ENCODE measurements at places on chromosomes 3 and 15.
A peak's percentile ranks its signal among the peaks of the same experiment; 100 is the strongest.

DNA sequence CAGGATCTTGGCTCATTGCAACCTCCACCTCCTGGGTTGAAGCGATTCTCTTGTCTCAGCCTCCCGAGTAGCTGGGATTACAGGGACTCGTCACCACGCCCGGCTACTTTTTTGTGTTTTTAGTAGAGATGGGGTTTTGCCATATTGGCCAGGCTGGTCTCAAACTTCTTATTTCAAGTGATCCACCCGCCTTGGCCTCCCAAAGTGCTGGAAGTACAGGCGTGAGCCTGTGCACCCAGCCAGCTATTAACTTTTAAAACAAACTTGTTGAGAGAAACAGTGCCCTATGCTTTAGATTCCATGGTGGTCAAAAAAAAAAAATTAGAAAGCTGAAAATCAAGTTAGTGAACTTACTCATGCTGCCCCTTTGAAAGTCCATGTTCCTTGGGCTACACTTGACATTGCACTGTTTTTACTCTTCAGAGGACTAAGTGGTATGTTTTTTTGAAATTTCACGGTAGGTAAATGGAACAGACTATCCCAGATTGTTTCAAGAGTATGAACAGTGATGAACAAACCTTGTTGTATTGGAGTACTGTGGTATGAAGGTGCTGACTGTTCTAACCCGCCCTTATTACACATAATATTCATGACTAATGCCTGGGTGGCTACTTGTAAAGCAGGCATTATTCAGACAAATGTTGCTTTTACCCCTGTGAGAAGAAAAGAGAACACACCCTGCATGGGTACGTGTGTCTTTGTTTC is 206.9 kb downstream of the KLHL25 start:
- DNase-seq = no peak

DNA sequence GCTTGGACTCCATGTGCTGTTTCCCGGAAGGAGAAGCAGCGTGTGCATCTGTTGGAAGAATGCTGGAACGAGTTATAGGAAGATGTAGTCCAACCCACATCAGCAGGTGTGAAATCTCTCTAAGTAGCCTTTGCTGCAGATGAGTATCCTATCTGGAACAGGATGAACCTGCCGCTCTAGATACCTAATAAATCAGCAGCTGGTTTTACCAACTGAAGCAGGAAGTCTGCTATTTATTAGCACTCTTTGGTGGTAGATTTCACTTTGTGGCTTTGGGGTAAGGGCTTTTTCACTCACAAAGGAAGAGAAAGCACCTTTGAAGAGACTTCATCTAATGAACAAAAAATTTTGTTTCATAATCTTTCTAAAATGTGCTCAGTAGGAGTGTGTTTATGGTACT is 66.4 kb downstream of the DCUN1D1 start:
- DNase-seq = peak; percentile 29

- no peak for DNase-seq
These were observed 349.8 kb upstream of the TPRG1 start for GRCh38 chr3:188822004-188822403.

DNA sequence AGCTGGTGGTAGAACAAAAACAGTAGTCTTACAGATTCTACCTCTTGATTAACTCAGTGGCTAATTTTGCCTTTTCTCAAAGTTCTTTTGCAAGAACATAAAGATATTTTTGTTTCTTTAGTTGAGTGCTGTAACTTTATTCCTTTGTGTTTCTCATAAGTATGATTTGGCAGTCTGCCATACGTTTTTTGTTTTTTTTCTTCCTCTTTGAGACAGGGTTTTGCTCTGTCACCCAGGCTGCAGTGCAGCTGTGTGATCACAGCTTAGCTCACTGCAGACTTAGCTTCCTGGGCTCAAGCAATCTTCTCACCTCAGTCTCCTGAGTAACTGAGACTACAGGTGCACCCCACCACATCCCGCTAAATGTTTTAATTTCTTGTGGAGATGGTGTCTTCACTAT is 22.4 kb downstream of the B3GNT5 start:
- no peak for DNase-seq

GRCh38 chr3:127478922-127479321 is 111.6 kb downstream of the TPRA1 start:
- no peak for DNase-seq

DNA sequence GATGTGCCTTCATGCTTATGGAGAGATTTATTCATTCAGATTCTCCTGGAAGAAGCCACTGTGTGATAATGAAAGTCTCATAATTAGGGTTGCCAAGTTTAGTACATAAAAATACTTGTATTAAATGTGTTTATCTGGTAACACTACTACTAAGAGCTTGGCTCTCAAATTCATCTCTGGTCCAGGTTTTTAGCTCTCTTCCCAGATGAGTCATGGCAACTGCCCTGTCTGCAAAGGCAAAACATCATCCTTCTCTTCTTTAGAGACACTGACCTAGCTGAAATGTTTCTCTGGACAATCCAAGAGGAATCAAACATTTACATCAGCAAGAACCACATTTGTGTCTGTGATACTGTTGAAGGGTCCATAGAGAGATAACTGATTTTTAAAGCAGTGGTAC is 269.6 kb downstream of the ROBO2 start:
- DNase-seq = no peak

- DNase-seq = no peak
These were observed 6.4 kb upstream of the ANKRD63 start for GRCh38 chr15:40289140-40289775.

- DNase-seq = no peak
These were observed 165.3 kb downstream of the RYR3 start for GRCh38 chr15:33476076-33476475.

- peak; percentile 53 for DNase-seq
These were observed 5.8 kb upstream of the TATDN2 start for GRCh38 chr3:10242182-10243065.

- DNase-seq = no peak
These were observed 13.3 kb upstream of the RBP1 start for GRCh38 chr3:139552632-139553365.

DNA sequence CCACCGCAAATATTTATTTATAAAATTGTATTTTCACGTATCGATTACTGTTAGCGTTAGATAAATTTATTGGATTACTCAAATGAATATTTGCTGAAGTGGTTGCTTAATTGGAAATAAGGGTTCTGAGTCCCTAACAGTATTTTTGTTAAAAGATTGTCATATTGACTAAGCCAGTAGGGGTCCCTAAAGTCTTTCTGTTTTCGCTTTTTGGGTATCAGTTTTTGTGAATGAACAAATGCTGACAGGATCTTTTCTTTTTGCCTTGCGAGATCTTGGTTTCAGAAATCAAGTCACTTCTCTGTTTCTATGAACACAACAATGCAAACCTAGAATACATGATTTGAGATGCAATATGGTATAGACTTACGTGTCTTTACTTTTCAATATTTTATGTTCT is 7.1 kb downstream of the RAD51 start:
- no peak for DNase-seq

DNA sequence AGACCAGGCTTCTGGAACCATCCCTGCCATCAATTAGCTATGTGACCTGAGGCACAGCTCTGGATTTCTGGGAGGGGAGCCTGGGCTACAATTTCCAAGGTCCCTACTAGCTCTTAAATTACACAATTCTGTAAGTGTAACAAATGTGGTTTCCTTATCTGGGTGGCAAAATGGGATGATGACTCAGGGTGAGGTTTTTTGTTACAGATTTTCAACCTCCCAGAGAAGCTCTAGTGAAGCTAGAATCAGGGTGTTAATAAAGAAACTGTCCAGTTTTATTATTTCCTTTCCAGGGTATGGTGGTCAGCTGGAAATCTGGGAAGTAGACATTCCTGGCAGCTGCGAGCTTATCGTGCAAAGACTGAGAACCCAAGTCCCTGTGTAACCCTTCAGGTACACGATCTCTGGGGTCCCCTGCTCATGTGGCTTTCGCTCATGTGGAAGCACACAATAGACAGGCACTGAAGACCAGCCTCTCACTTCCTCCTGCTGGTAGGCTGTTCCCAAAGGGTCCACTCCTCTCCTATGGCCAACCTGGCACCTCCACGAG is 7.3 kb downstream of the RAB27A start:
- DNase-seq = no peak

DNA sequence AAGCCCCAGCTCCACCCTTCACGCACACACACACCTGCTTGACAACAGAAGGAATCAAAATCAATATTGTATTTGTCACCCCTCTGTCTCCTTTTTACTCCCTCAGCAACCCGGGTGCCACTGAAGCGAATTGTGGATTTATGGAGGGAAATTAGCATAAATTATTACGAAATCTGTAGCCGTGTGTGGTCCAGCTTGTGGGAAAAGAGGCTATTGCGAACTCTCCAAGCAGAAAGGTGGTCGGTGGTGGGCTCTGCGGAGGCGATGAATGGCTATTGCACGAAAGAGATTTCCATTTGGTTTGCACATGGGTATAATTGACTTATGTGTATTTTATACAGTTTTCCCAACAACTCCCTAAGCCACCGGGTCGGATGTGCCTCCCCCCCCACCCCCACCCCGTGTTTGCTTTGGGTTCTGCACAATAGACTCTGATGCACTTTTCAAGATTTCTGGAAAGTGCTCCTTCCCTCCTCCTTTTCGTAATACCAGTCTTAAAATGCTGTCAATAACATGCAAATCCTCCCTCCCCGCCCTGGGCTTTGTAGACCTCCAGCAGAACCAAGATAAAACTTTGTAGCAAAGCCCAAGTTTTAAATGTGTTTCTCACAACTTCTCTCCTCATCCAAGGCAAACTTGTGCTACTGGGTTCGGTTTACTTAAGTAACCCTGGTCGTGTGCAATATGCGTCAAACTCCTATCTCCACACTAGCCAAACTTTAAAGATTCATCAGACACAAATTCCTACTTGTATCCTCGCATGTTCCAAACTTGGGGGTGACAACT is 3.1 kb upstream of the FOXB1 start:
- DNase-seq = peak; percentile 6

GRCh38 chr15:83320844-83321243 is 36.4 kb upstream of the BNC1 start:
- no peak for DNase-seq

- no peak for DNase-seq
These were observed 66.9 kb downstream of the SMAD3 start for GRCh38 chr15:67132276-67132675.

- DNase-seq = no peak
These were observed 10.1 kb downstream of the DHX36 start for GRCh38 chr3:154314152-154314551.

- DNase-seq = no peak
These were observed 497.7 kb upstream of the THBS1 start for GRCh38 chr15:39083213-39083612.

DNA sequence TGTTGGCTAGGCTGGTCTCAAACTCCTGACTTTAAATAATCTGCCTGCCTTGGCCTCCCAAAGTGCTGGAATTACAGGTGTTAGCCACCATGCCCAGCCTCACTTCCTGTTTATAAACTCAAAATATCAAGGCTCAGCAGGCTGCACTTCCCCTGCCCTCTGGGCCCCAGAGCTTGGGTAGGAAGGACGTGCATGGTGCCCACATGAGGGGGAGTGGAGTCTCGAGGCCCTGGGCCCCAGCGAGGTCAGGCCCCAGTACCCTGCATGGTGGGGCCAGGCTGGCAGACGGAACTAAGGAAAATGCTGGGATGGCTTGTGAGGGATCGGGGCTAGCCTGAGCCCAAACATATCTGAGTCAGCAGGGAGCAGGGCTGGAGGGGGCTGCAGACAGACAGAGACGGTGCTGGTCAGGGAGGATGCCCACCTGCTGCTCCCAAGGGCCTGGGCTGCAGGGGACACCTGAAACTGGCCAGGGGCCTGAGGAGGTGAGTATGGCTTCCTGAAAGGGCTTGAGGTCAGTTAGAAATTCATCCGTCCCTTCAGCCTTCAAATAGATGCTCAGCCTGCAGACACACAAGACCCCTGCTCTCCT is 5.1 kb downstream of the SPTBN5 start:
- DNase-seq = no peak

GRCh38 chr15:30042556-30042955 is 40.2 kb upstream of the GOLGA8J start:
- DNase-seq = no peak

- DNase-seq = no peak
These were observed 414.5 kb upstream of the MDFIC2 start for GRCh38 chr3:70726961-70727360.

GRCh38 chr15:31339558-31339895 is 12.9 kb downstream of the KLF13 start:
- DNase-seq = no peak

DNA sequence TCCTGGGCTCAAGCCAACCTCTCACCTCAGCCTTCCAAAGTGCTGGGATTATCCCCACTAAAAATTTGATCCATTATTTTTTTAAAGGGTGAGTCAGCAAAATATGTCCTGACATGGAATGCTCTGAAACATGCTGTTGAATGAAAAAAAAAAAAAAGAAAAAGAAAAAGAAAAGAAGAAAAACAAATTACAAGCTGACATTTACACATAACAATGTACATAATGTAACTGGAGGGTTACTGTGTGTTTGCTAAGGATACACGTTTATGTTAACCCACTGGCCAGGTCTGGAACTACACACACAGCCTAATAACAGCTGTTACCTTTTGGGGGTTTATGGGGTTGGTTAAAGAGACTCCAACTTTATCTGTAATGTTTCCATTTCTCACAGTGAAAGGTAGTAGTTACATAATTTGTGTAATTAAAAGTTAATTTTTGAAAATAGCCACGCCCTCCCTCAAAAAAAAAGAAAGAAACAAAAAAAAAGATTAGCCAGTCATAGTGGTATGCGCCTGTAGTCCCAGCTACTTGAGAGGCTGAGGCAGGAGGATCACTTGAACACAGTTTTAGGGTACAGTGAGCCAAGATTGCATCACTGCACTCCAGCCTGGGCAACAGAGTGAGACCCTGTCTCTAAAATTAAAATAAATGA is 3.1 kb upstream of the MESP2 start:
- DNase-seq = no peak

DNA sequence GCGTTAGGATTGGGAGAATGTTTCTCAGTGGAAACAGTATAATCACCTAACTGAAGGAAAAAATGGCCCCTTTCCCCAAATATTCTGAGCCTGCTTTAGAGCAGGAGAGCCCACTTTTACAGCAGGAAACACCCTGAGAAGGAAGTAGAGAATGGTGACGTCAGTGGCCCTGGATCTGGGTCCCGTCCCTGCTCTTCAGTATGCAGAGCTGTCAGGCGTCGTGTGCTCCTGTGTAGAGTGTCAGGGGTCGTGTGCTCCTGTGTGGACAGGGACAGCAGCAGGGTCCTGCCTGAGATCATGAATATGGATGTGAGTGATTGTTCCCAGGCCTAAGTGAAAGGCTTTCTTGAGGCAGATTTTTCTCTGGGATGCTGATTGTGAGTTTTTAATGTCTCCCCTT is 45.2 kb downstream of the CGNL1 start:
- no peak for DNase-seq

GRCh38 chr3:87973906-87974305 is 84.9 kb downstream of the CGGBP1 start:
- DNase-seq = no peak
